ENCODE measurements at places on chromosomes 5 and 9. TPM values are rescaled to one million over a fixed set of nuclear protein-coding genes. Genes with fewer than 3 reads are reported as not detected.

- no peak for DNase-seq
These were observed 428 bp downstream of the EFNA5 start for GRCh38 chr5:107670087-107670931.

DNA sequence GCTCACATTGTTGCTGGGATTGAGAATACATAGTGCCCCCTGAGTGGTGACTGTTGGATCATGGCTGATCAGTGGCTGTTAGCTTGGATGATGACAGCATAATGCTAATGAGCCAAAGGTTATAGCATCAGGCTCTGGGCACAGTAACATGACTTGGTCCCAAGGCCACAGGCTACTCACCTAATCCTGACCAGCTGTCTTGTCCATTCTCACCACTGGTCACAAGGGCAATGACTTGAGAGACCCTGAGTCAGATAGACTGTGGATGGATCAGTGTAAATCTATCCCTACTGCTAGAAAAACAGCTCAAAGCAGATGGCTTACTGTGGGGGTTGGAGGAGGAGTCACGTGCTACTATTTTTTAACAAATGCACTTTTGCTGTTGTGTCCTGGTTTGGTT lies 74.7 kb downstream of the AOPEP start:
- DNase-seq: no peak

GRCh38 chr5:25334350-25334749 lies 689.6 kb upstream of the CDH10 start:
- DNase-seq: no peak

DNA sequence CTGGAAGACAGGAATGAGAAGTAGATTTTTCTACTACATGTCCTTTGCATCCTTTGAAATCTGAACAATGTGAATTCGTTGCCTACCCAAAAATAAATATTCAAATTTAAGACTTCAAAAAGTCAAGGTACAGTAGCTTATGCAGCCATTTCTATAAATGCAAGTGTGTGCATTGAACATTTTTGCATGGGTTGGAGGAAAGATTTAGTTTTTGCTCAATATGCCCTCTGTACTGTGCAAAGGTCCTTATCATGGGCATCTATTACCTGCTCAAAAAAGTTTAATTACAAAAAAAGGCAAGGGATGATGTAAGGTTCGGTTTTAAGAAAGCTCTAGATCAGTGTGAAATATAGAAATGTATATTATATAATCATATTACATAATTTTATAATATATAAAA lies 22.6 kb downstream of the AKNA start:
- DNase-seq: no peak

DNA sequence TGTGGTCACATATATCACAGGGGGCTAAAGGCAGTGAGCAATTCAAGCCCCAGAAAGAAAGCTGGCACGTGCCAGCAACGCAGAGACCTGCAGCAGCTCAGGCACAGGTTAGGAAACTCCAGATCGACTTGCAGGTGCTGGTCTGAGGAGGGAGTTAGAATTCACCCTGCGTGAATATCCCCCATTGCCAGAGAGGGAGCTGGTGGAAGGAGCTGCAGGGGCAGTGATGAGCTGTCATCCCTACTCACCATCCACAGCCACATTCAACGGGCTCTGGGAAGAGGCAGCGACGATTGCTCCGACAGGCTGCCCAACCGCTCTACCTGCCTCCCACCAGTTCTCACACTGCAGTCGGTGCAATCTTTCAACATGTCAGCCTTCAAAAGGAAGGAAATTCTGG lies 40.8 kb upstream of the CLK4 start:
- no peak for DNase-seq

DNA sequence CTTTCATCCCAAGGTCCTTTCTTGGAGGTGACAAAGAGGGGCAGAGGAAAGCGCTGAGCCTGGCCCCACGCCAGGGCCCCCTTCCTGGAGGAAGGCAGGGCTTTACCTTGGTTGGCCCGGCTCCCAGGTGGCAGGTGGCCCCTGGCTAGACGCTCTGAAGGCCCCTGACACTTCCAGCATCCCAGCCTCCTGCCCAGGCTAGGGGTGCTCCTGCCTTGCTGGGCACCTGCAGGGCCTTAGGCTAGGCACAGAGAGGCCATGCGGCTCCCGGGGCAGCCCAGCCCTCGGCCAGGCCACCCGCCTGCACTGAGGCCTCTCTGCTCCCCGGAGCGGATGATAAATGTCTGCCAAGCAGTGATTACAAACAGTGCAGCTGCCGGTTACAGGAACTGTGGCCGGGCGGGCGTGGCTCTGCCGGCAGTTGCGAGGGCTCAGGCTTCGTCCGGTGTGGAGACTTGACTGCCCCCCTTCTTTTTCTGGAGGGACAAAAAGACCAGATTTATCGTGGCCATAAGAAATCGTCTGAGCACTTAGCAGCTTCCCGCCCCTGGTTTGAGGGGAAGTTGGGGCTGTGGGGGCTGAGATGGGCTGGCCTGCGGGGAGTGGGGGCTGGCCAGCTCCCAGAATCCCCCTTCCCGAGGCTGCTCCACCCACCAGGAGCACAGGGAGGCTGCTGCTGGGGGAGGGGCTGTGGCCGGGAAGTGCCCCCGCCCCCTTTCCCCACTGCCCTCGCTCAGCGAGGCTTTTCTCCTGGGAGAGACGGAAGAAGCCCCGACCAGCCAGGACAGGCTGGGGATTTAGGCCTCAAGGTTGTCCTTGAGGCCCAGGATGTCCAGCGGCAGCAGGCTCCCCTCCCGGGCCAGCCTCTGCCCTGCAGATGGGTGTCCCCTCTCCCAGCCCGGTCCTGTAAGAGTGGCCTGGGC lies 31.6 kb upstream of the UBAC1 start:
- no peak for DNase-seq

Gene NAIP
- 21.0 TPM for total RNA-seq

DNA sequence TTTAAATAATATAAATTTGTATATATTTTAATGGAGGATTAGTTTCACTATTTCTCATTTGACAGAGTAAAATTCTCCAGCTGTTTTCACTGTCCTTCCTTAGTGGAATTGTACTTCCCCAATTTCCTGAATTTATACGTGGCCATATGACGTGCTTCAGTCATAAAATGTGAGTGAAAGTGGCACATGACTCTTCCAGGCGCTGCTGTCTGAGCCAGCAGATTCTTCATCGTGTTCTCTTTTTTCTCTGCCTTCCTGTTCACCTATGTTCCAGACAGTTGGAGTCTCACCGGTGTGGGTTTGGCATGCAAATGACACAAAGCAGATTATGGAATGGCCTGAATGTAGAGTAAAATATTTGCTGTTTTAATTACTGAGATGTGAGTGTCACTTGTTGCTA lies 684.1 kb downstream of the SEMA5A start:
- DNase-seq: no peak

Gene GABRA6
- total RNA-seq: not detected

- DNase-seq: no peak
These were observed 156.4 kb downstream of the FAM174A start for GRCh38 chr5:100691548-100691947.
